Motor neuron (in vitro differentiated cells): ENCODE measurements at places on chromosomes 6 and 20. TPM values are rescaled to one million over a fixed set of nuclear protein-coding genes. Genes with fewer than 3 reads are reported as not detected.

- no peak for ATAC-seq
Measured at GRCh38 chr6:83354747-83355146, 76.1 kb downstream of the ME1 start.

DNA sequence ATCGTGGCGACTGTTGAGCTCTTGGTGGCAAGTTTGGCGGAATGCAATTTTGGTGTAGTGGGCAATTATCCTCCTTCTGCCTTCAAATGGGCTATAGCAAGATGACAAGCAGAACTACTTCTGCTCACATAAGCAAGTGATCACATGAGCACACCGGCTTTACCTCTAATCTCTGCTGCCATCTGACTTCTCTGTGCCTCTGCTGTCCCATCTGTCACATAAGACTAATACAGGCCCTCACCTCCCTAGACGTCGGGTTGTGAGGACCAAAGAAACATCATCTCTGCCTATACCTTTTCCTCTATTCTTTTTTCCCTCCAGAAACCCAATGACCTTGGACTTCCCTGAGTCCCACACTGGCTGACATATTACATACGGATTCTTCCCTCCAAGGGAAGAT is 13.3 kb upstream of the WTAP start:
- ATAC-seq, result no peak

The PNLDC1 gene
- not detected in 2 replicates for total RNA-seq

DNA sequence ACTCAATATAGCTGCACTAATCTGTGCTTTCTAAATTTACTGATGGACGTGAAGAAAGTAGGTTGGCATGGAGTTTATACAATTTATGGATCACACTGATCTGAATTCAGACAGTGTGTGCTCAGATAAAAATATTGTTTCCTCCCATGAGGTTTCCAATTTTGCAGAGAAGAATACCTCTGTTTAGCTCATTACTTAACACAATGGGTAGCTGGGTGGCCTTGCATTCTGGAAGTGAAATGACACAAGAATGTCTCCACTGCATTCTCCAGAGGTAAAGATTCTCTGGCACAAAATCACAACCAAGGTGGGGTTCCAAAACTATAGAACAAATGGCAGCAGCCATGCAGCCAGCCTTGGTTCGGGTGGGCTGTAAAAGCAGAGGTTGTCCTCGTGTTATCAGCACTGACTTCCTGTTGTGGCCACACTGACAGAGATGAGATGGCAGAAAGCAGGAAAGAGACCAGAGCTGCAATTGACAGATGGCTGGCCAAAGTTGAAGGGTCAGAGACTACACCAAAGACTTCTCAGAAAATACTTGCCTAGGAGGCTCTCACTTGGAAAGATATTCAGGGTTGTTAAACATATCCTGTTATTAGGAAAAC is 50.2 kb downstream of the HDAC2 start:
- no peak for ATAC-seq

DNA sequence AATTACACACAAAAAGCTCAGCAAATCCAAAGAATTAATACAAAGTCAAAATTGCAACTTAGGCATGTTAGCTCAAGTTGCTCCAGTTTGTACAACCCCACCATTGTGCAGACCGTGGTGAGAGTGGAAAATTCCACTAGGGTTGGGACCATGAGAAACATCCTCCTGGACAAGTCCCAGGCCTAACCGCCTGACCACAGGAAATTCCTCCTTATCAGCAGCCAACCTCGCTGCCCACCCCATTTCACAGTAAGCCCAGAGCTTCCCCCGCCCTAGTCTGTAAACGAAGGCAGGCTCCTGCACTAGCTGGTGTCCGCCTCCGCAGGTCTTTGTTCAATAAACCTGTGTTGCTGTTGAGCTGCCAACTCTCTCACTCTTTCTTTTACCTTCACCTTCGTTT is 1023.3 kb downstream of the EYS start:
- ATAC-seq, result no peak

The HM13 gene
- 126 and 148 TPM in 2 replicates for total RNA-seq

DNA sequence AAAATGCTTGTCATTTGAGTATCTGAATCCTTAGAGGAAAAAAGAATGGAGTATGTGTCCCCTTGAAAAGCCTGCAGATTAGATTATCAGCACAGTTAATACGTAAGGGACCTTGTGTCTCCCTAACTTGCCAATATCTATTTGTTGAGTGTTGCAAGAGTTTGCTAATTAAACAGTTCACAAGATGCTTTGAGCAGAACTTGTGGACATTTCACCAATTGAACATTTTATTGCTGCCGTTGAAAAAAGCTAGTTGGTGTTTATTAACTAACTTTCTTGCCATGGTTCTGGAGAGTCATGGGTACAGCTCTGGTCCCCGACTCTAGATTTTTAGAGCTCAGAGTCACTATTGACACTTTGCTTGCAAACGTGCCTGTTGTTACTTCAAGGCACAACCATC is 30.6 kb upstream of the PRDM1 start:
- no peak for ATAC-seq

The RNF217 gene
- 9.8 and 10.1 TPM in 2 replicates for total RNA-seq

DNA sequence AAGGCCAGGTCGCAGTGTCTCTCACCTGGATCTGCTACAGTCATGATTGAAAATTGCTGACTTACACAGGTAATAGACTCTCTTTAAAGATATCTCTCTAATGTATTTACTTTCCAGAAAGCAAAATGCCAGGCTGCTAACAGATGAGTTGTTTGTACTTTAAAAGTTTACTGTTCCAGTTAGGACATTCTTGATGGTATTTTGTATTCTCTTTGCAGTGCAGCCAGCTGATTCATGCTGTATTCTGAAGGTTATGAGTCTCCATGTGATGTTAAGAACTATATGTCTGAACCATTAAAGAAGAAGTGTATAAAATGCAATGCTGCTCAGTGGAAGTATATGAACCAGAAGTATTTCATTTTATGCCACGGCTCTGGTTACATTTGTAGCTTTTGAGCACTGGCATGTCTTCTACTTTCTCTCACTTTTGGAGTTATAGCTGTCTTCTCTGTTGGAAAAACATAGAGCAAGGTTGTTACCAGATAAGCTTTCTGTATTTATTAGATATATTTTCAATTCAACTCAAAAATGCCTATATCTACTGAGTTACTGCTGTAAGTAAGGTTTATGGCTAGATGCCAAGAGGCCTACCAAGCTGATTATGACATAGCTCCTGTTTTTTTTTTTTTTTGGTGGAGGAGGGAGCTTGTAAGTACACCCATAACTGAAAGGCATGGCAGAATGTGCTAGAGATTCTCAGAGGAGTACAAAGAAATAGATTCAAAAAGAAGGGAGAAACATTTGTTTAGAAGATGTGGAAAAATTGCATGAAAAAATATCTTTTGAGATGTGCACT is 130.5 kb upstream of the MAN1A1 start:
- ATAC-seq, result no peak

DNA sequence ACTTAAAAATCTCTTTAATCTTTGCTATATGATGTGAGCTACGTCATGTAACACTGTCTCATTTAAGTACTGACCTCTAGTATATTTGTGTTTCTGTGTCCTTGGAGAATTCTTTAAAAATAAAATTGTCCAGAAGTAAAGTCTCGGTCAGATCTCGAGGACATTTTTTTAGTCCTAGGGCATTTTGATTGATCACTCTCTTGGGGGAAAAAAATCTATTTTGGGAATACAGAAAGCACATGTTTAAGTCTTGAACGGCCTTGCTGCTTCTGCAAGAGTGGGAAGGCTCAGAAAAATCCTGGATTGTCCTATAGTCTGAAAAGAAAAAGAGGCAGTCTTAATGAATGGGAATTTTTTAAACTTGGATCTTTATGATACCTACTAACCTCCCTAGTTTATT is 234.3 kb downstream of the UTRN start:
- no peak for ATAC-seq

The JPH2 gene
- total RNA-seq, result 0.09 and 0.13 TPM in 2 replicates
